ENCODE measurements at places on chromosomes 1 and 21.

DNA sequence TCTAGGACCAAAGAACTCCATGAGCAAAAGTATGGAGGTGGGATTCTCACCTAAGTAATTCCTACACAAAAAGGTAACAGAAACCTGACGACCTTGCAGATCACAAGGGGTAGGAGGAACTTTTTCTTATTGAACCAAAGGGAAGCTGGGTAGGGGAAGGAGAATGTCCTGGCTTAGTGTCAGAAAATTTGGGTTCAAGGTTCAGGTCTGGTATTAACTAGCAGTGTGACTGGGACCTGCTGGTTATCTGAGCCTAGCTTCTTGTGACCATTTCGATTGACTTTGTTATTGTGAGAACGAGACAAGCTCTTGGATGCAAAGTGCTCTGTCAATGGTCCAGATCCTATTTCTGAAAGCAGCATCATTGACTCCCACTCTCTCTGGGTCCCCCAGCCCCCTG is 5.0 kb upstream of the SNX27 start:
- no peak for DNase-seq

GRCh38 chr21:37896788-37897187 is 19.5 kb downstream of the KCNJ6 start:
- no peak for DNase-seq

DNA sequence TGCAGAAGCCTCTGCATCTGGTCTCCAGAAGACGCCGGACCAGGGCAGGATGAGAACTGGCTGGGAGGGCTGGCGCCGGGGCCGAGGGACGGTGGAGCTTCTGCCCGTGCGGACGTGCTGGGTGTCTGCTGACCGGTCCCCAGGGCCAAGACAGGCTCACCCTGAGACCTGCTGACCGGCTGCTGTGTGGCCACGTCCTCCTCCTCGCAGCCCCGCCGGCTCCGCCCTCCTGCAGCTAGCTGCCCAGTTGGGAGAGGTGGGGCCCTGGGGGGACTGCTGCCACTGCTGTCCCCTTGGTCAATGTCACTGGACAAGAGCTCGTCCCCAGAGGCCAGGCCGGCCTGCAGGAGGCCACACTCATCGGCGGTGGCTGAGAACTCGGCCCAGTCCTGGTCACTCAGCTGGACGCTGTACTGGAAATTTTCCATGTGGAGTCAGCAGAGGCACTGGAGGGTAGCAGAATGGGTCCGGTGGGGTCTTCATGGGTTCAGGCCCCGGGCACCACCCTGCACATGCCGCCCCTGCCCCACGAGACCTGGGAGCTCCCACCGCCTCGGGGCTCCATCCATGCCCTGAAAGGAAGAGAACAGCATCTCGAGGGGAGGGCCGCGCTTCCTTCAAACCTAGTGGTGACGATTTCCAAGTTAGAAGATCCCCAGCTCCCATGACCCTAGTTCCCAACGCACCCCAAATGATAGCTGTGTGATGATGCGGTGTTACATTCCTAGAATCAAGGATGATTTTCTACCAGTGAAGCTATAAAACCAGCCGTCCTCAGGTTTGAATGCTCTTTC is 1.1 kb downstream of the PERM1 start:
- DNase-seq: no peak

- no peak for DNase-seq
Observed at GRCh38 chr1:217322834-217323233, 308.1 kb downstream of the GPATCH2 start.

DNA sequence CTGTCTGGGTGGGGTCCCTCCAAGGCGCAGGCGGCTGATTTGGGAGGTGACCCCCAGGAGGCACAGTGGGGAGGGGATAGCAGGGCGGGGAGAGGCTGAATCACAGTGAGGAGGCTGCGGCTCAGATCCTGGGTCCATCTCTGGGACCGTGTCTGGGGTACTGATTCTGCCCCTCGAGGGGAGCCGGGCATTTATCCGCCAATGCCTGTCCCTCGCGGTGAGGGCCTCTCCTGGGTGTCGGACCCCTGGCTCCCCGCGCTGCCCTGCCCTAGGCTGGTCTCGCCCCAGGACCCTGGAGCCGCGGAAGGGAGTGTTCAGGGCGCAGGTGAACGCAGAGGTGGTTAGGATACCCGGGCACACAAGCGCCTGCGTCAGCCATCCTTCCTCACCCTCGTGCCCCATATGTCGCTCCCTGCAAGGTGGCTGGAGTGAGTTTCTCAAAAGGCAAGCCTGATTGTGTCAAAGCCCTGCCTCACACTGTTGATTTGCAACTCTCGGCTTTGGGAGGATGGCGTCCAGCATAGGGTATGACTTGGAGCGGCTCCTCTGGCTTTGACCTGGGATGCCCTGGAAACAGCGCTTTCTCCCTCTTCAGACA is 530.9 kb downstream of the PTPRU start:
- no peak for DNase-seq

DNA sequence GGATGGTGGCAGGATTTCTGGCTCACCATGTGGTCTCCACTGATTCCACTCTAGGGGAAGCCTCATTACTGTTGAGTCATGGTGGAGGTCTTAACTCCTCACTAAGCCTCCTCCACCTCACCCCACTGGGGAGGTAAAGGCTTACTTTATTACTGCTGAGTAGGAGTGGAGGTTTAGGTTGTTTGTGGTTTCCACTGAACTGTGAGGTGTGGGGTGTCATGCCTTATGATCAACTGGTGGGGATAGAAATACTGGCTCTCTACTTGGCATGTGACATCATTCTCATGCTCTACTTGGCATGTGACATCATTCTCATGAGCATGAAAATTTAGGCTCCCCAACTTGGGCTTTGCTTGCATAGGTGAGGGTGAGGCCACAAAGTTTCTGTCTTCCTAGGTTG is 35.6 kb downstream of the COL6A1 start:
- DNase-seq: no peak

GRCh38 chr1:165031001-165031400 is 325.5 kb downstream of the LMX1A start:
- DNase-seq: no peak

DNA sequence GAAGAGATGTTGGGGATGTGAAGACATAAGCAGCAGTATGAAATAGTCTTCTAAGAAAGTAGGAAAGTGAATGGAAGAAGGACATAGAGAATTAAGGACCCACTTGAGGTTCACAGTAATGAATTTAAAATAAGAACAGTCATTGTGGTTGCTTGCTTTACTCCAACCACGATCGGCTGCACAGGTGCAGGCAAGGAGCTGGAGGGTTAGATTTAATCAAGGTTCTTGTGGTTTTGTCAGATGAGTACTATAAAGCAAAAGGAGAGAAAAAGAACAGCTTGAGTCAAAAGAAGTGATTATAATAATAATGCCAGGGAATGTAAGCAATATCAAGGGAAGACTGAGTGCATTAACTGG is 46.1 kb upstream of the RBM34 start:
- DNase-seq: no peak

- DNase-seq: peak; percentile 34
Observed at GRCh38 chr21:16378525-16378924, 648.7 kb downstream of the USP25 start.

DNA sequence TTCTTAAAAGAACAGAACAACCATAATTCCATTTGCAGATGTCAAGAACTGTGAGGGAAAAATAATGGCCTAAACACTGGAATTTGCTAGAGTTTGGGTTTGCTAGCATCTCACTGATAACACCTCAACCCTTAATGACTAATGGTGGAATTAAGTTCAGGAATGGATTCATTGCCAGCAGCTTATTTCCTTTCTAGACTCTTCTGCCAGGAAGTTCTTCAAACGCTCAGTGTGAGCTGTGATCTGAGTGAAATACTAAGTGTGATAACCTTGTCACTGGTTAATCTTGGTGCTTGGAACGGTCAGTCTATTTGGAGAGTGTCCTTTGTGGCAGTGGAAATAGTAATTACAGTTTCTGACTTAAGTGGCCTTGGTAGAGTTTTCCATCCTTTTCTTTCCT is 21.6 kb upstream of the PLEKHM2 start:
- DNase-seq: no peak

GRCh38 chr1:31943546-31944184 is 5.5 kb upstream of the PTP4A2 start:
- peak; percentile 42 for DNase-seq

DNA sequence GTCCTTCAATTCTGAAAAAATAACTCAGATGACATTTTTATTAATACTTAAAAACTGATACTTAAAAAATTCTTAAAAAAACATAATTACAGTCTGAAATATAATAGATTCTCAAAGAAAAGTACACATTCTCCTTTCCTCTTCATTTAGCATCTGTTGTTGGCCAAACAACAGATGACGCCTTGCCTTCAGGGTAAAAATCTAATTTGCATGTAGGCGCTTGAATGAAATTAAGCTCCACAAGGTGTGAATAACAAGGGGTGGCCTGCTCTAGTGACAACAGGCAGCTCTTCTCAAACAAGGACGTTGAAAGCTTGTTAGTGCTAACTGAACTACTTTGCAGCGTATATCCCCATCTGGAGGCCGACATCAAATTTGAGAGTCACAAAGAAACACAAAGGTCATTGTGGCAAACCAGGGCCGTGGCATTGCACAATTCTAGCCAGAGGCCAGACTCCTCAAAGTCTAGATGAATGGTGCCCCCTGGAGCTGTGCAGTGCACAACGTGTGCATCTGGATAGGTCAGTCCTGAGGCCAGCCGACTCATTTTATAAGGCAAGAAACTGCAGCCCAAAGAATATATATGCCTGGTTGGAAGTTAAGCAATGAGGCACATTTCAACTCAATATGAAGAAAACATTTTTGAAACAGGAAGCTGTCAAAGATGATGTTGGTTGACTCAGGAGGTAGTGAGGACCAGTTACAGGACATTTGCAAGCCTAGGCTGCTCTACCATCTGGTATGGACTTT is 459.2 kb upstream of the RUNX1 start:
- DNase-seq: peak; percentile 49

DNA sequence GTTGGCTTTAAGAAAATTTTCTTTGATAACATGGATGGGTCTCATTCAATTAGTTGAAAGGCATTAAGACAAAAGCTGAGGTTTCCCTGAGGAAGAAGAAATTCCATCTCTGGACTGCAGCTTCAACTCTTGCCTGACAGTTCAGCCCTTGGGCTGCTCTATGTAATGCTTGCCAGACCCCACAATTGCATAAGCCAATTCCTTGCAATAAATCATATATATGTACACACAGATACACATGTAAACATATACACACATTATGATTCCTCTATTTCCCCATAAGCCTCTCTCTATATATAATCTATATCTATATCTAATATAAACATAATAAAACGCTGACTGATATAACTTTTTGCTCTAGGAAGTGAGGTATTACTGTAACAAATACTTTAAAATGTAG is 301.5 kb upstream of the PRMT6 start:
- DNase-seq: peak; percentile 26

GRCh38 chr21:38800924-38801744 is 4.6 kb upstream of the ETS2 start:
- no peak for DNase-seq

DNA sequence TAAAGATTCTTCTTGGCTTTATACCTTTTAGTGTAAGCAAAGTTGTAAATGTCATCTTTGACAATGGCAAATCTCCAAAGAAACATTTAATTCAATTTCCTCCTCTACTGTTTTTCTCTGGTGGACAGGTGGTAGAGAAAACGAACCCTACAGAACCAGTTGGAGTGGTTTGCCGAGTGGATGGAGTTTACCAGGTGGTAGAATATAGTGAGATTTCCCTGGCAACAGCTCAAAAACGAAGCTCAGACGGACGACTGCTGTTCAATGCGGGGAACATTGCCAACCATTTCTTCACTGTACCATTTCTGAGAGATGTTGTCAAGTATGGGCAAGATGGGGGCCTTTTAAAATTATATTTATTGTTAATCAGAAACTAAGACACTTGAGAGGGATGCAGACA is 25.8 kb downstream of the UAP1 start:
- no peak for DNase-seq

- no peak for DNase-seq
Observed at GRCh38 chr1:51253691-51254090, 17.6 kb downstream of the RNF11 start.

Data from fibroblast of skin of right quadriceps (primary cell).